ENCODE measurements at places on chromosomes 12 and 14.

DNA sequence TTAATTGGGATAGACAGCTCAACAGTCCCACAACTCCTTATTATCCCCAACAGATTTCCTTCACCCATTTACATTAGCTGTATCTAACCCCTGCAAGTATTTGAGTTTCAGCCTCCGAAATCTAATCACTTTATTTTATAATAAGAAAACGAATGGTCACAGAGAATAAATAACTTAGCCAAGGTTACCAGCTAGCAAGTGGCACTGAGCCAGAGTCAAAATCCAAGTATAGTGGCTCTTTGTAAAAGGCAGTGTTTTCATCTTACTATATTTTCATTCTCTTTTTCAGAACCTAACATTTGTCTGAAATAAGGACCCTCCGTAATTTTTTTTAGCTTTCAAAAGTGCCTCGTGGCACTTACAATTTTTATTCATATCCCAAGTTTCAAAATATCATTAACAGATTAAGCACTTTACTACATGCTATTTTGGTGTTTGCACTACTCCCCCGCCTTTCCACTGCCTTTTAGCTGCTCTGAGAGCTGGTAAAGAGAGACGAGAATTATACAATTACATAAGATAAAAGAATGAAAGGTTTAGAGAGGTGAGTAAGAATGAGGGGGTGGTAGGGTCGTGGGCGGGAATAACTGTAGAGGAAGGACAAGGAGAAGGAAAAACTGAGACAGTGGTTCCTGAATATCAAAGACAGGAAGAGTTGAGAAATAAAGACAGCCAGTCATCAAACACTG is 3.7 kb upstream of the USP15 start:
- DNase-seq, result no peak

- DNase-seq, result no peak
Observed at GRCh38 chr14:84065811-84066210, 1464.1 kb upstream of the FLRT2 start.

- no peak for DNase-seq
Observed at GRCh38 chr14:103679351-103679750, 35.9 kb downstream of the XRCC3 start.

DNA sequence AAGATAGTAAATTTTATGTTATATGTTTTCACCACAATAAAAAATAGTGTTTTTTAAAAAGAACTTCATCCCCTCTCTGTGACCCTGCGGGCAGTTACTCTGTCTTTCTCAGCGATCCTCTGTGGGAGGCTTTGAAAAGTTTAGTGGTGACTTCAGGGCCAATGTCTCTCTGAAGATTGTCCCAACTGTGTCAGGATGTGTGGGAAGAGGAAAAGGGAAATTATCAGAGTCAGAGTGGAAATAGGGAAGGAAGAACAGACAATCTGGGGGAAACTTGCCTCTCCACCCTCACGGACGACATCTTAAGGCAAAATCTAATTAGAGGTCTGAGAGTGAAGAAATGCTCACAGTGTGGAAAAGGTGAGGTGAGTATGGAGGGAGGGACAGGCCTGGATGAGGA is 3.5 kb upstream of the OR10P1 start:
- no peak for DNase-seq

DNA sequence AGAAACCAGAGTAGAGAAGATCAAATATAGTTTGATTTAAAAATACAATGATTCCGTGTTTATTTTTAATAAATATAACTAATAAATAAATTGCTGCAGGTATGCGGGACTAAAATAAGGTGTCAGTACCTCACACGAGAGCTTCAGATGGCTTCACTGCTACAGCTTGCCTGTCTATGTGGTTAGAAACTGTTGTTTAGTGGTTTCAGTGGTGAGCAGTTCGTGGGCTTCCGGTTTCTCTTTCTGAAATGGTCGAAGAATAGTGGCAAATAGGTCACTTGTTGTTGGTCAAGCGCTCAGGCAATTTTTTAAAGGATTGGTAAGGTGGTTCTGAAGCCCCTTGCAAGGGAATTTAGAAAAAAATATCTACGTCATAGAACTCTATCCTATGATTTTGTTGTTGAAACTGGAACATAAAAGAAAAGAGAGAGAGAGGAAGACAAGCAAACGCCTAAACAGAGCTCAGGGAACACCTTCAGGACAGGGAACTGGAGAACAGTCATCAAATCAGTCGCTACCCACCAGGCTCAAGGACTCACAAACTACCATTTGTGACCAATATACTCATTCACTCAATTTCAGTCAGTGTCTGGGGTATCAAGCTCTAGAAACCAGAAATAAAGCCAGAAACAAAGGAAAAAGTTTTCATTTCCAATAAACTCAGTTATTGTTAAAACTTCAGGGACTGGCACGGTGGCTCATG is 31.3 kb downstream of the GABARAPL1 start:
- DNase-seq, result no peak
